AG08395 (cell line): ENCODE measurements at places on chromosomes 1 and 21.

DNA sequence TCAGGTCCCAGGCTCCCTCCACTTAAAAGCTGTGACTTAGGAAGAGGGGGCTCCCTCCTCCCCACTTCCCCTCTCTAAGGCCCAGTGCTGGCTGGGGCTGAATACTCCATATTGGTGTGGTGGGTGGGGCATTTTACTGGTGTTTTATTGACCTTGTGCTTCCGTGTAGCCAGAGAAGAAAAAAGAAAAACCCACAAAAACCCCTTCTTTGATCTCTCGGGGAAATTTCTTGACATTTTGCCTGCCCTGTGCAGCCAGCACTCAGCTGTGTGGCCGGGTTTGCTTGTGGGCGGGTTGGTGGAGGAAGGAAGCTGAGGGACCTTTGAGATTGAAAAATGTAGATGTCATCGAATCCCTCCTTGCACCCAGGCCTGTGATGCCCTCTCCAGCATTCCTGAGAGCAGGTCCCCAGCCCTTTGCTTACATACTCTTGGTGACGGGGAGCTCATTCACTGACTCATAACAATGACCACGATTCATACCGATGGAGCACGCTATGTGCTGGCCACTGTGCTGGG, 24.8 kb downstream of the TNFRSF8 start:
- DNase-seq, result no peak

GRCh38 chr1:111909030-111909429, 80.4 kb downstream of the KCND3 start:
- no peak for DNase-seq

- no peak for DNase-seq
Measured at GRCh38 chr1:119260506-119260905, 108.1 kb upstream of the HAO2 start.

DNA sequence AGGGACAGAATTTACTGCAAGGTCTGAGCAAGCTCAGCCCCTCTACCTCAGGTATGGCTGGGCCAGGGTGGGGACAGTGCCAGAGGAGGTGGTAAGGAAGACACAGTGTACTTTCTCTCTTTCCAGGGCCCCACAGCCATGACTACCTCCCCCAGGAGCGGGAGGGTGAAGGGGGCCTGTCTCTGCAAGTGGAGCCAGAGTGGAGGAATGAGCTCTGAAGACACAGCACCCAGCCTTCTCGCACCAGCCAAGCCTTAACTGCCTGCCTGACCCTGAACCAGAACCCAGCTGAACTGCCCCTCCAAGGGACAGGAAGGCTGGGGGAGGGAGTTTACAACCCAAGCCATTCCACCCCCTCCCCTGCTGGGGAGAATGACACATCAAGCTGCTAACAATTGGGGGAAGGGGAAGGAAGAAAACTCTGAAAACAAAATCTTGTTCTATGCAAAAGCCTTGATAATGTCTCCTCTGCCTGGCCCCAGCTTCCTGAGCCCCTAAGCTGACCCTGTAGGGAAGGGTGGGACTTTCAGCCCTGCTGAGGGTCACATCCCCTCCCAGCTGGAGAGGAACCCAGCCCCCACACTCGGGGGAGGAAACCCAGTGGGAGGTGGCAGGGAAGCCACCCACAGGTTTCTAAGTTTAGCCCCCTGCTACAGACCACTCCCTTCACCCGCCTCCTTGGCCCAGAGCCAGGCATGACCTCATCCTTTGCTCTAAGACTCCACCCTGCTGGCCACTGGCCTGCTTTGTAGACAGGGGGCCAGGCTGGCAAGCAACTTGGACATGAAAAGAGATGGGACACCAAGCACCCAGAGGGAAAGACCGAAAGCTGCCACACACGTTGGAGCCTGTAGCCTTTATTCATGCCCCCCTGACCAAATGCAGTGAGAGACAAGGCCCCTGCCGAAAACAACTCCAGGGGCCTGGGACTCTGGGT, 6.4 kb downstream of the RHOC start:
- DNase-seq, result peak; percentile 85

DNA sequence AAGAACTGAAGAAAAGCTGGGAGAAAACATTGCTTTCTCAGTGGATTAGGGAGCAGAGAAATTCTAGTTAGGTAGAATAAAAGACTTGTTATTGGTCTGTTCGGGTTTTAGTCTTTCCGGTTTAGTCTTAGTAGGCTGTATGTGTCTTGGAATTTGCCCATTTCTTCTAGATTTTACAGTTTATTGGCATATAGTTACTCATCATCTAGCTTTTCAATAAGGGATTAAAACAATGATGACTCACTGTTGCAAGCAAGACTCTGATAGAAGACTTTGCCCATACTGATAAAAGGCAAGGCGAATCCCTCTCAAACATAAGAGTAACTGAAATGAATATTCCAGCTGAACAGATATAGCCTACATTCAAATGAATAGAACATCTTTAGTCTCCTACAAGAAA, 62.3 kb downstream of the GPR137B start:
- no peak for DNase-seq

GRCh38 chr1:63190171-63190570, 132.2 kb upstream of the FOXD3 start:
- DNase-seq, result no peak

GRCh38 chr21:46051821-46052675, 45.9 kb upstream of the COL6A2 start:
- DNase-seq, result no peak
